Inflammatory macrophage (primary cell): ENCODE measurements at places on chromosomes 3 and 15.

GRCh38 chr3:125115640-125116039, 59.8 kb upstream of the HEG1 start:
- no peak for DNase-seq

DNA sequence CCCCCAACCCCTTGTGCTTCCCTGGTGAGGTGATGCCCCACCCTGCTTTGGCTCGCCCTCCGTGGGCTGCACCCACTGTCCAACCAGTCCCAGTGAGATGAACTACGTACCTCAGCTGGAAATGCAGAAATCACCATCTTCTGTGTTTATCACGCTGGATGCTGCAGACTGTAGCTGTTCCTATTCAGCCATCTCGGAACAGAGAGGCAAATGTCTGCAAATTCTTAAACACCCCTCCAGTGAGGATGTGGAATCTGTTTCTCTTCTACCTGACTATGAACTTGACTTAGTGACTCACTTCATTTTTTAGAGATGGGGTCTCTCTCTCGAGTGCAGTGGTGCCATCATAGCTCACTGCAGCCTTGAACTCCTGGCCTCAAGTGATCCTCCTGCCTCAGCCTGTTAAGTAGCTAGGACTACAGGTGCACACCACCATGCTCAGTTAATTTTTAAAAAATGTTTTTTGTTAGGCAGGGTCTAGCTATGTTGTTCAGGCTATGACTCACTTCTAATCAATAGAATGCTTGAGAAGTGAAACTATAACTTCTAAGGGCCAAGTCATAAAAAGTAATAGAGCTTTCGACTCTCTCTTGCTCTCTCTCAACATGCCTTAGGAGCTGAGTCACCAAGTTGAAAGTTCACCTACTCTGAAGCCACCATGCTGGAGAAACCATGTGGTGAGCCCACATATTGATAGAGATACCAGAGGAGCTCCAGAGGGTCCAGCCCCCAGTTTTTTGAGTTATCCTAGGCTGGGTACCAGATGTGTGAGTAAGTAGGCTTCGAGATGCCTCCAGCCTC, 11.5 kb upstream of the PARP14 start:
- no peak for DNase-seq

- no peak for DNase-seq
Measured at GRCh38 chr3:4461468-4462090, 5.5 kb downstream of the SUMF1 start.

- no peak for DNase-seq
Measured at GRCh38 chr3:13869761-13870343, 10.0 kb downstream of the WNT7A start.

- DNase-seq, result no peak
Measured at GRCh38 chr15:39114690-39115378, 466.0 kb upstream of the THBS1 start.

- DNase-seq, result no peak
Measured at GRCh38 chr3:105611304-105612192, 244.8 kb downstream of the ALCAM start.

DNA sequence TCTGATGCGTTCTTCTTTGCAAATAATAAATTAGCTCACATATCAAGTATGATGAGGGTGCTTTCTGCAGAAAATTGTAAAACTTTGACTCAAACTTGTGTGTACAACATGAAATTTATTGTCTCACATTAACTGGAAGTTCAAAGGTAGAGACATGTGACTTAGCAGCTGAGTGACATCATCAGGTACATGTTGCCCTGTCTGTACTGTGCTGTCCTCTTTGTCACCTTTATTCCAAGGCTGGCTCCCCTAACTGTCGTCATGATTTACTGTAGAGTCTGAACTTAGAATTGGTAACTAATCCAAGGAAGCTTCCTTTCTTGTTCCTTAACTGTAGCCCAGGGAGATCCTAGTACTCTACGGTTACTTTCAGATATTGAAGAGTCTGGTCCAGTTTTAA, 12.3 kb upstream of the FSIP1 start:
- DNase-seq, result no peak

- DNase-seq, result no peak
Measured at GRCh38 chr3:129567176-129567705, 24.3 kb downstream of the H1-8 start.

DNA sequence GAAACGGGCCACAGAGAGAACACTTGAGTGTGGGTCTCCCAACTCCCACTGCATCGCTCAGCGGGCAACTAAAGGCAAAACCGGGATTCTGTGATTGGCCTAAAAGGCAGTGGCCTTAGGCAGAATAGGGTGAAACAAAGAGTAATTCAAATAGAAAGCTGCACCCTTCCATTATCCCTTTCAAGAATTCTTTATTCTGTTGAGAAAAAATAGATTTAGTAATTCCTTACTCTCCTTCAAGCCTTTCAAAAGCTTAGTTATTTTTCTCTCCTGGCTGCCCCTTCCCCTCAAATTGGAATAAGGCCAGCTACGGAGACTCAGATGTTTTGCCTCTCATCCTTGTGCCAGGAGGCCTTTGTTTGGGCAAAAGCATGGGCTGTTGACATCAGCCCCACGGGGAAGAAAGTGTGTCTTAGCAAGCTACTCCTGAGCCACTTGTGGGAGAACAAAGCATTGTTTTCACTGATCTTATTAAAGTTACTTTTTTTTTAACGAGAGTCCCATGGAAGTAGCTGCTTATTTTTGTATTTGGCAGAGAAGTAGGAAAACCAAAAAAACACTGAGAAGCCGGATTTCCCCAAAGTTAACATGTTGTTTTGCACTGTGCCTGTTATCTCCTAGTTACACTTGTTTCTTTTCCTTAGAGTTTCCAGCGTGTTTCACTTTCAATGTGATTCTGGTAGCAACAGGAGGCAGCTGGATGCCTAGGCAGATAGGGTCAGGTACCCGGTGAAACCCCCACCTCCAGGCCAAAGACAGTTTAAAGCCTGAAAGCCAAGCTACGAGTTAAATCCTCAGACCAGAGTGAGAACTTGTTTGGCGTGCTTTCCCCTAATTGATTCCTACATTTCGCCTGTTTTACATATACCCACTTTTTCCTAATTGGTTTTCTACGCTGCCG, 2.2 kb downstream of the ST6GAL1 start:
- DNase-seq, result peak; percentile 24

DNA sequence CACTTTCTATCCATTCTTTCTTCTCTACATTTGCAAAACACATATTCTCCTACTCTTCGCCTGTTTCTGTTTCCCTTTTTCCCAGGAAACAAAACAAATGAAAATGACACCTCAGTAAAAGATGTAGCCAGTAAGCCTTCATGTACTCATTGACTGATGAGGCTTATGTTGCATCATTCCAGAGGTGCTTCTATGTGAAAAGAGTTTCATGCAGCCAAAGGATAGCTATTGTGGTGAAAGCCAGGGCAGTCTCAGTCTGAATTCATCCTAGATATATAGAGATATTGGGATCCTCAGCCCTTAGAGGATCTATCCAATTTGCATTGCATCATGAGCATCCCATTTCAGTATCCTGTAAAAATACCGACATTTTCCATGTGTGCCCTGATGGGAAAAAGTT, 267.3 kb downstream of the GAP43 start:
- no peak for DNase-seq

DNA sequence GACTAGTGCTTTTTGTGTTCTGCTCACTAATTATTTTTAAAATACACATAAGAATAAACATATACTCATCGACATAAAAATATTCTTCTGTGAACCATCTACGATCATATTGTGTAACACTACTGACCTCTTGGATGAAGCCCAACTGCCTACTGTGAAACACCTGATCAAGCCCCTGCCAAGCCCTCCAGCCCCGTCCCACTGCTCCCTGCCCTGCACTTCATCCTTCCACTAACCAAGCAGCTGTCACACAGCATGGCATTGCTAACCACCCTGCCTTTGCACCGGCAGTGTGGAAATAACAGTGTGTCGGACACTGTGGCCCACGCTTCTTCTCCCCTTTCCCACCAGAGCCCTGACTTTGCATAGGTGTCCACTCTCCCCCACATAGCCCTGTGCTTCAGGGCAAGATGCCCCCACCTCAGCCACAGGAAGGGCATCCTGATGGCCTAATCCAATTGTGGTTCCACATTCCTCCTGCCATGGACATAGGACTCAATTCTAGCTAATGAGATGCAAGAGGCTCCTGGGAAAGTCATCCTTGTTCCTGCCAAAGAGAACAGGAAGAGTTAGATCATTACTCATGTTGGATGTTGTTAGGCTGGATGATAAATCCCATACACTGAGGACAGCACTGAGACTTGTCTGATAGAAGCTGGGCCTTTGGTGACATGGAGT, 35.0 kb upstream of the ARID3B start:
- DNase-seq, result no peak

- no peak for DNase-seq
Measured at GRCh38 chr3:10374311-10374710, 53.4 kb upstream of the SEC13 start.
